ENCODE measurements at places on chromosomes 6 and 20.

GRCh38 chr6:80690551-80691131 lies 584.2 kb downstream of the BCKDHB start:
- no peak for DNase-seq

DNA sequence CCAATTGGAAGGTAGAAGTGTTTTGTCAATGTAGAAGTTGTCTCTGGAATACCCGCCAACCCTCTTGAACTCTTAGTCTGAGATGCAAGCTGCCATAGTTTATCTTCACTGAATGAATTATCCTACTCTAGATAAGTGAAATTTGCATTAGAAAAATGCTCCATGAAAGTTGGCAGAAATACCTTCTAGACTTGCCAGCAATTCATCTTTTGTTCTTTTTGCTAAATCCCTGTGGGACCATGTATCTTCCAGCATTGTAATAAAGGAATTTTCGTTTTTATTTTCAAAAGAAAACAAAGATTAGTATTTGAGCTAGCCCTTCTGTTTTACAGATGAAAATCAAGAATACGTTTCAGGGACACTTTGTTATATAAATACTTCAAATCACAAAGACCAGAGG lies 244.2 kb downstream of the CBLN4 start:
- DNase-seq: no peak

- no peak for DNase-seq
Observed at GRCh38 chr6:45436544-45437438, 59.1 kb upstream of the SUPT3H start.

DNA sequence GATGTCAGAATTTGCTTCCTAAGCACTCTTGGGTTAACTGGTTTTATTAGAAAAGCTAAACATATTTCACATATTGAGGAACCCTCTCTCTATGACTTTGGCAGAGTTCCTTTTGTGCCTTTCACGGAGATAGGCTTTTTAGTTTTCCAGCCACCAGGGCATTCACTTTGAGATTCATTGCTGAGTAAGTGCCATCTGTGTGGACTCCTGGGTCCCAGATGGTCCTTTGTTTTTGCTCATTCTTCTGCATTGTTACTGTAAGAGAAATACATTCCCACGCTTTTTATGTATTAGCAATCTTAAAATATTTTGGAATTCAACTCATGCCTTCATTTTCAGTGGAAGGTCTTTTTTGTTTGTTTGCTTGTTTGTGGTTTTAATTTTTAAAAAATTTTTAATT lies 76.3 kb upstream of the PHACTR2 start:
- DNase-seq: no peak

DNA sequence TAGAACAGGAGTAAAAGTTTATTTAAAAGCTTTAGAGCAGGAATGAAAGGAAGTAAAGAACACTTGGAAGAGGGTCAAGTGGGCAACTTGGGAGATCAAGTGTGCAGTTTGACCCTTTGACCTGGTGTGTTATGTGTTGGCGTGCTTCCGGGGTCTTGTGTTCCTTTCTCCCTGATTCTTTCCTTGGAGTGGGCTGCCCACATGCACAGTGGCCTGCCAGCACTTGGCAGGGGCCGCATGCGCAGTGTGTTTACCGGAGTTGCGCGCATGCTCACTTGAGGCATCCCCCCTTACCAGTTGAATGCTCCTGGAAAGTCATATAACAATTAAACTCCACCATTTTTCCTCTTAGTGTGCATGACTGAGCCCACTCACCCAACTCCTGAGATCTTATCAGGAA lies 160.3 kb downstream of the ADAT2 start:
- DNase-seq: no peak

- DNase-seq: no peak
Observed at GRCh38 chr20:43972692-43973091, 58.0 kb downstream of the TOX2 start.

GRCh38 chr6:138219398-138219797 lies 1.1 kb upstream of the PBOV1 start:
- no peak for DNase-seq

- no peak for DNase-seq
Observed at GRCh38 chr20:20755231-20755630, 42.8 kb upstream of the RALGAPA2 start.

DNA sequence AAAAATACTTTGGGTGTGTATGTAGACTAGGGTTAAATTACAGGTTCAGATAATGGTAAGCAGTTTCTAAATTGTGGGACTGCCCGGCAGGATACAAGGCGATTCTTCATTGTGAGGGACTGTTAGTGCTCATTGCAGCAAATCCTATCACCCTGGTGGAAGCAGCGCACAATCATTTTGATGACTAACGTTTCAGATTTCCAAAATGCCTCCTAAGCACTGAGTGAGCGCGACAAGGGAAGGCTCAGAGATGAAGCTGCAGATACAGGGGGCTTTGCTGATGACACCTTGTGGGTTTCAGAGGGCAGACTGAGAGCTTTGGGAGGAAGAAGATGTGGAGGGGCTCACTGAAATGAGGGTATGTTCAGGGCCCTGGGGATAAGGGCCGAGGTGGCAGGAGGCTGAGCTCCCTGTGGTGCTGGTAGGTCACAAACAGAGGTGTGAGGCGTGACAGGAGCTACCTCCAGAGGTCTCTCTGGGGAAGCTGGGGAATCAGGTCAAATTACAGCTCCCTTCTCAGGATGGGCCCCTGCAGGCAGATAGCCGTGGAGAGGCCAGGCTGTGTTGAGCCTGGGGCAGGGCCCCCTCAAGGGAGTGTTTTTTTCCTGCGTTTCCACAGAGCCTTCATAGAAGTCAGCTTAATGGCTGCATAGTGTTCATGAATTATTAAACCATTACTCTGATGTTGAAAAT lies 84.5 kb upstream of the FYN start:
- DNase-seq: peak; percentile 42

- DNase-seq: no peak
Observed at GRCh38 chr6:170376386-170377043, 70.0 kb downstream of the FAM120B start.

DNA sequence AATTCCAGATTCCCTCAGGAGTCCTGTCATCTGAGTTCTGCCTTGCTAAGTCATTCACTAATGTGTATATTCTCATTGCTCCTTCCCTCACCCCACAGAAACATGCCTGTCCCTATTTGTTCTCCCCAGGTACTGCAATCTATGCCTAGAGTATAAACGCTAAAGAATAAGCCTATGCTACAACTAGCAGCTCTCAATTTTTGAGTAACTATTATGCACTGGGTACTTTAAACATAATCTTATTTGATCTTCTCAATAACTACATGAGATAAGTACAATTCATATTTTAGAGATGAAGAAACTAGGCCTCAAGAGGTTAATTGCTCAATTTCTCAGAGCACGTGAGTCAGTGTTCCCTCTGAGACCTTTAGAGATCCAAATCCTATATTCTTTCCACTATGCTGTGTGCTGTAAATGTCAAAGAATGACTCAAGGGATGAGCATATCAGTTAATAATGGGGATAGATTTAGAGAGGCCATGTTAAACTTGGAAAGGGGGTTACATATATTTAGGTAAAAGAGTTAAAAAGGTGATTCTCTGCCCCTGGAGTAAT lies 423.8 kb upstream of the ADGRB3 start:
- no peak for DNase-seq

GRCh38 chr20:38725931-38726803 lies 1.9 kb downstream of the SLC32A1 start:
- peak; percentile 71 for DNase-seq

GRCh38 chr20:5395932-5396727 lies 79.4 kb upstream of the PROKR2 start:
- no peak for DNase-seq

GRCh38 chr20:9912858-9913434 lies 74.1 kb upstream of the PAK5 start:
- peak; percentile 20 for DNase-seq

DNA sequence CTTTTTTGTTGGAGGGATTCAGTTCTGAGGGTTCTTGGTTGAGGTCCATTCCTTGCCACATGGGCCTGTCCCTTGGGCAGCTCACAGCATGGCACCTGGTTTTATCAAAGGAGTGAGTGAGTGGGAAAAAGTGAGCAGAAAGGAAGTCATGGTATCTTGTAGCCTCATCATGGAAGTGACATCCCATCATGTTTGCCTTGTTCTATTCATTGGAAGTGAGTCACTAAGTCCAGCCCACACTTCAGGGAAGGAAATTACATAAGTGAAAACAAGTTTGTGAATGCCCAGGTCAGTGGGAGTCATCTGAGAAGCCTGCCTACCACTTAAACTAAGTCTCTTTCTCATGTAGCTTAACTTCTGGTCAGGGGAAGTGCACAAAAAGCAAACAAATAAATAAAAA lies 32.8 kb upstream of the ZNFX1 start:
- no peak for DNase-seq

- no peak for DNase-seq
Observed at GRCh38 chr20:53900380-53900999, 169.9 kb downstream of the BCAS1 start.

DNA sequence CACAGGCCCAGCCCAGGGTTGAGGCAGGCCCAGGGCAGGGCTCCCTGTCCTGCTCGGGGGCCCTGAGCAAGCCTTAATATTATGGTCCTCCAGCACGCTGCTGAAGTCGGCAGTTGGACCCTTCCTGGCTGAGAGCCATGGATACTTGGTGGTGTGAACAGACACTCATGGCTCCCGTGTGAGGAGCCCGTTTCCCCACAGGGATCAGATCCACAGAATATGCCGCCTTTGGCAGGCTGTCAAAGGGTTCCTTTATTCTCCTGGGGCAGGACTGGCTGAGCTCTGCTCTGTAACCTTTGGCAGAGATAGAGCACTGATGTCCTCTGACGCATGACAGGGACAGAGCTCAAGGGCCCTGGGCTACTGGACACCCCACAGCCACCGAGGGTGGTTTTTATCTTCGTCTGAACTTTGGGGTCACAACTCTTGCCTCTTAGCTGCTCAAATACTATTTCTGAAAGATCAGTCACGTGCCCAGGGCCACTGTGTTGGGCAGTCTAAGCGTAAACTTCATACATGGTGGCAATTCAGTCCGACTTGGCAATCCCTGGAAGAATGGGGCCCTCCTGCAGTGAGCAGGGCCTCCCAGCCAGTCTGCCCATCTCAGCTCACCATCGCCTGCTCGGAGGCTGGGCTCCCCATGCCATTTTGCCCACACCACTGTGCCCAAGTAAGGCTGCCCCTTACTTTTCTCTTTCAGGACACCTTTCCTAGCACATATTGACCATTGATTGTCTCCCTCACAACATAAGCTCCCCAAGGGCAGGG lies 49.1 kb downstream of the TTI1 start:
- DNase-seq: no peak

GRCh38 chr6:16687045-16687444 lies 74.2 kb downstream of the ATXN1 start:
- DNase-seq: no peak
